ENCODE measurements at places on chromosomes 3 and 15.

DNA sequence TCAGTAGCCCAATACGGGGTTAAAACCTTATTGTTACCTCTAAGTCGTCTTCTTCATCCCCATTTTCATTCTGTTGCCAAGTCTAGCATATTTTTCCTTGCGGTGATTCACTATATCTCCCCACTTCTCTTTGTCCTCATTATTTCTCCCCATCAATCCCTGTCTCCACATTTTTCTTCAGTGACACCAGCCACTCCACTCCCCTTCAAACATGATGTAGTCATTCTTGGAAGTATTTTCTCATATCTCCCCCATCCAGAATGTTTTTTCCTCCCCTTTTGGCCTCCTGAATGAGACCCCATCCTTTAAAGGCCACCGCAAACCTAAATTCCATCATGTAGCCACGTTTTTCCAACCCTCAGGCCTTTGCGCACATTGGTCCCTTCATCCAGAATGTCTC is 105.9 kb downstream of the TOP2B start:
- DNase-seq, result no peak

DNA sequence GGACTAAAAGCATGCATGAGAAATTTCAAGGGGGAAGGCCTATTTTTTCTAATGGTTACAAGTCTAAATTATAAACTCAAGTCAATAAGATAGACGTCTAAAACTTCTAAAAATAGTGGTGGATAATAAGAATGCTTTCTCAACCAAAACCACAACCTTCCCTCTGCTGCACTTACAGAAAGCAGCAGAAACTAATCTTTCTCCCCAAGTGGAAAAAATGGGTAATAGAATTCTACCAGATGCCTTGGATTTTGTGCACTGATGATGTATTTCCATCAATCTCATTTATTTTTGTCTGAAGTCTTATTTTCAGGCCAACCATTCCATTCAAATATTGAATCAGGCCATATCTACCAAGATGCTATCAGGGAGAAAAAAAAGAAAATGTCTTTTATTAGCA is 344.7 kb downstream of the NEK10 start:
- no peak for DNase-seq

- DNase-seq, result no peak
These were observed 34.0 kb downstream of the B3GALNT1 start for GRCh38 chr3:161070980-161071663.

DNA sequence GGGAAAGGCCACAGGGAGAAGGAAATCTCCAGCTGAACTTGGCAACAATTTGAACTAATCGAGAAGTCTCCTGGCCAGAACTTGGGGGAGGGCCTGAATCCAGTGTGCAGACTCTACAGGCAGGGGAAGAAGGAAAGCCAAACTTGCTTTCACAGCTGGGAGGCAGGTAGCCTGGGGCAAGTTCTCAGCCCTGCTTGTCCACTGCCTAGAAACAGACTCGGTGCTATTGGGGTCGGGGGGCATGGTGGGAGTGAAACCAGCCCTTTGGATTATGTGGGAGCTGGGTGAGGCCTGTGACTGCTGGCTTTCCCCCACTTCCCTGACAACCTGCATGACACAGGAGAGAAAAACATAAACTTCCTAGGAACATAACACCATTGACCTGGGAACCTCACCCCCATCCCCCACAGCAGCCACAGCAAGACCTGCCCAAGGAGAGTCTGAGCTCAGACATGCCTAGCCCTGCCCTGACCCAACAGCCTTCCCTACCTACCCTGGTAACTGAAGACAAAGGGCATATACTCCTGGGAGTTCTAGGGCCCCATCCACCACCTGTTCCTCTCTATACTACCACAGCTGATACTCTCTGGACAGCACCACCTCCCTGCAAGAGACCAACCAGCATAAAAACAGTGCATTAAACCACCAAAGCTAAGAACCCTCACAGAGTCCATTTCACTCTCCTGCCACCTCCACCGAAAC is 103.7 kb upstream of the MNS1 start:
- no peak for DNase-seq

GRCh38 chr15:67144609-67145311 is 79.4 kb downstream of the SMAD3 start:
- peak; percentile 89 for DNase-seq

DNA sequence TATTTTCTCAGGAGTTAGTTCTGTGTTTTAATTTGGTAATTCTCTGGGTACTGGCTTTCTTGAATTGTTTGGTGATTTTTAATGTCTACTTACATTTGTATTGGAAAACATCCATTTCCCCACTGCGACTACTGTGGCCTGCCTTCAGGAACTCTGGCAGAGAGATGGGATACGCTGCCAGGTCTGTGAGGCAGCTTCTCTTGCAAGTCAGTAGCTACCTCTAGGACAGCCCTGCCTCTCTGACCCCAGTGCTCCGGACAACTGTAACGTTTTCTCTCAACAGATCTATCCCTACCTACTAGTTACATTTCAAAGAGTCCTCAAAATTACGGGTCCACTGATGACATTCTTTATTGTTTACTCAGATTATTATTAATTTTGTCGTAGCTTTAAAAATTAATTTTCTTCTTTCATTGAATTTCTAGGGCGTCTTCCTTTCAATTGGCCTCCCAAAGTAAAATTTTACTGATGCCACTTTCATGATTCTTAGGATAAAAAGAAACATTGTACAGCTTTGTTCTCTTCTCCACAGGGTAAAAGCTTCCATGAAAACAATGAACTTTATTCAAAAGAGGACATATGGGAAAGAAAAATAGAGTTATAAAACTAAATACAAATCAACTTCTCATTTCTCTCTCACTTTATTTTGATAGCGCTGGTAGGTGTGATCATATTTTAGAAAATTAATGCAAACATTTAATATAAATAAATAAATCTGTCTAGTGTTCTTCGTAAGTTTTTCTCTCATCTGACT is 123.2 kb upstream of the GOLGA8J start:
- DNase-seq, result no peak

DNA sequence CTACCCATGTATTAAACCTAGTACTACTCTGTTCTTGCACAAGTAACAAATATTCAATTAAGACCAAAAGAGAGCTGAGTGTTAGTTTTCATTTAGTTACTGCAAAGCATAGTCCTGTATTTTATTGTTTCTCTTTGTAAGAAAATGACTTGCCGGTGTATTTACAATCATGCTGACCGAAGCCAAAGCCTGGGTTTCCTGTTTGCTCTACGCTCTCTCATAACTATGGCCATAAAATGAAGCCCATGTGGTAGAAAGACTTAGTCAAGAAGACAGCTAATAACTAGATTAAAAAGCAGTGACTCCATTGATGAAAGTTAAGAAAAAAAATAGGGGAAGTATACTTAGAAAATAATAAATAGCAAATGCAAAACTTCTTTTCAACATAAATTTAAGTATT is 479.9 kb downstream of the CNTN4 start:
- DNase-seq, result no peak

DNA sequence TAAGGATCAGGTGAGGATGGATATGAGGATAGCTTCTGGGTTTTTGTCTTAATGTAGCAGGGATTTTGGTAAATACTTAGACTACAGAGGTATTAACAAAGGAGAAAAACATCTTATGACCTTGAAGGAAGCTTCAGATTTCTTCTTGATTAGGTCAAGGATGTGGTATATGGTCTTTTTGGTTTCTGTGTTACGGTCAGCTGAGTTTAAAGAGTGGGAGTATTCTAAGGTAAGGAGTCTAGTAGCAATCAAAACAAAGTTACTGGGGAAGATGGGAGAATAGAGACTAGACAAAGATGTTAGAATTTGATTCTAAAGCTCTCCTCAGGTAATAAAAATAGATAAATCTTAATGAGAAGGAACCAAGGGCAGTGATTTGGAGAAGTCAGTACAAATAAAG is 6.2 kb downstream of the HMG20A start:
- DNase-seq, result no peak
